ENCODE measurements at places on chromosomes 7 and 10.

DNA sequence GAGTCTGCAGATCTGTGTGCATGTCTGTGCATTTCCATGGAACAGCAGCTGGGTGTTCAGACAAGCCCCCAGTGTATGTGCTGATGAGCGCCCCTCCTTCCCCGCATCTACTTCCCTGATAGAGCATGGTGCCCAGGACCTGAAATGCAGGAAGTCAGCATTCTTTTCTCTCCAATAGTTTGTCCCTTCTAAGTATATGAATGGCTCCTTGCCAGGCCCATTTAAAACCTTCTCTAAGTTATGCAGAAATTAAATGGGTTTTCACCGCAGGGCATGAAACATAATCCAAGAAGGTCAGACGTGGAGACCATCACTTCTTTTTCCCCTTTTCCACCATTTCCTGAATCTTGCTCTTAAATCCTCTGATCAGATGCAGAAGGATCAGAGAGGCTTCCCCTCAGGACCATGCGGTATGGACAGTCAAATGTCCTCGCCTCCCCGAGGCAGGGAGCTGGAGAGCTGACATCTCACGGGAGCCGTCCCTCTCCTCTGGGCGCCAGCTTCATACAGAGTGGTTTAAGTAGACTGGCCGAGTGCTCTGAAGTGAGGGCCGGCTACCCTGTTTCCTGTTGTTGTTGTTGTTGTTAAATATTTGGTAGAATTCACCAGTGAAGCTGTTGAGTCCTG lies 155.3 kb downstream of the C10orf105 start:
- no peak for DNase-seq

DNA sequence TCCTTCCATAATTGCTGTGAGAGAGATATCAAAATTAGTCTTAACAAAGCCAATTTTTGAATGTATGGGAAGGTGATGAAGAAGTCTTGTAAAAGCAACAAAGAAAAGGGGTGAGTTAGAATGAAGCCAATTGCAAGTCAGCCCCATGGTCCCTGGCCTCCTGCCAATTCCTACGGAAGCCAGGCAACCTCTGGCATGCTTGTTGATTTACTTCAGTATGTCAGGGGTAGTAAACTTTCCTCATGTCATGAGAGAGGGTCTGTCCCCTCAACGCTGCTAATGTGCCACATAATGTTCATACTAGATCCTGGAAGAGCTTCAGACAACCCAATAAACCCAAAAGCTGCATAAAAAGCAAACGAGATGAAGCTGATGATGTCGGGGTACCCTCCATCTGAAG lies 159.1 kb upstream of the YAE1 start:
- no peak for DNase-seq

DNA sequence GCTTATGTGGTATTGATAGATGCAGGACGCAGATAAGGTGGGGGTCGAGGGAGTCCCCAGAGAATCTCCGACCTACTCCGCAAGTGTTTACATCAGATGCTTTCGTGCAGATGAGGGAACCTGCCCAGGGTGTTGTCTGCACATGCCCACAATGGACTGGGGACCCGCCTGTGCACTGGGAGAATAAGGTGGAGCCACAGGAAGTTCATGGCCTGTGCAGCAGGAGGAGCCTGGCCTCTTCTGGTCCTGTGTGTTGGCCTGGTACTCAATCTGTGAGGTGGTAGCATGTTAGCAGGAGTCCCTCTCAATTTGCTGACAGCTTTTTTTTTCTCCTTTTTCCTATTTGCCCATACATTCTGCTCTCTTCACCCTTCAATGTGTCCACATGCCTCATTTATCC lies 54.1 kb upstream of the AKR1C1 start:
- DNase-seq = no peak

DNA sequence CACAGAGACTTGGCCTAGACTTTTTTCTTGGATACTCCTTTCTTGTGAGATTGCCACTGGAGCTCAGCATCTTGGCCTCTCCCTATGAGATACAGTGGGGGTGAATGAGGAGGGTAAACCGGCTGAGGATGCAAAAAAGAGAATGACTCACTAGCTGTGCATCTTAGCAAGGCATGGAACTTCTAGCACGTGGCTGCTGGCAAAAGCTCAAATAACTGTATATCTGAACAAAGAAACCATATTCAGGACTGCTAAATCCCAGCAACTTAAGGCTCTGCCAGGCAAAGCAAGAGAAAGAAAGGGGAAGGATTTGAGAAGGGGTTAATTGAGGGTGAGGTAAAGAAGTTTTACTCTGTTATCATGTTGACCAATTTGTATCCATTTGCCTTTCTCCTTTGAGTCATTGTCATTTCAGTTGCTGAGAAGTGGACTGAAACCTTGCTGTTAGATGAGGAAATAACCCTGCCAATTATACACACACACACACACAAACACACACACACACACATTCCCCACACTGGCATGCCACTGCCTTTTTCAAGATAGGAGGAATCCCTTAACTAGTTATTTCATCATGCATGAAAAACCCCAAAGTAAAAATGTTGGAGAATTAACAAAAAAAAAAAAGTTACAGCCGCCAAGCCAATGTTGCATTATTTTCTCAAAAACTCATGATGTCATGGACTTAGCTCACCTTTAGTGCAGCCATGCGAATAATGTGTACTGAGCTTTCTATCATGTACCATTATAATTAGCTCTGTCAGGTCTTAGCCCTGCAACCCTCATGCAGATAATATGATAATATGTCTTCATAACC lies 997.3 kb downstream of the LRMDA start:
- DNase-seq = no peak

DNA sequence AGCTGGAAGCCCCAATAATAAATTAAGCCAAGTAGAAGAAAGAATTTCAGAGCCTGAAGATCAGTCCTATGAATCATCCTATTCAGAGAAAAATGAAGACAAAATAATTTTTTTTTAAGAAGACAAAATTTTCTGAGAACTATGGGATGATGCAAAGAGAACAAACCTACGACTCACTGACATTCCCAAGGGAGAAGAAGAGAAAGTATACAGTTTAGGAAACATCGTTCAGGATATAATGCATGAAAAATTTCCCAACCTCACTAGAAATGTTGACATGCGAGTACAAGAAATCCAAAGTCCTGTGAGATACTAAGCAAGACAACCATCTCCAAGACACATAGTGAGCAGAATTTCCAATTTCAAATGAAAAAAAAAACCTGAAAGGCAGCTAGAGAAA lies 150.5 kb downstream of the THSD7A start:
- no peak for DNase-seq
